ENCODE measurements at places on chromosomes 3 and 15.

DNA sequence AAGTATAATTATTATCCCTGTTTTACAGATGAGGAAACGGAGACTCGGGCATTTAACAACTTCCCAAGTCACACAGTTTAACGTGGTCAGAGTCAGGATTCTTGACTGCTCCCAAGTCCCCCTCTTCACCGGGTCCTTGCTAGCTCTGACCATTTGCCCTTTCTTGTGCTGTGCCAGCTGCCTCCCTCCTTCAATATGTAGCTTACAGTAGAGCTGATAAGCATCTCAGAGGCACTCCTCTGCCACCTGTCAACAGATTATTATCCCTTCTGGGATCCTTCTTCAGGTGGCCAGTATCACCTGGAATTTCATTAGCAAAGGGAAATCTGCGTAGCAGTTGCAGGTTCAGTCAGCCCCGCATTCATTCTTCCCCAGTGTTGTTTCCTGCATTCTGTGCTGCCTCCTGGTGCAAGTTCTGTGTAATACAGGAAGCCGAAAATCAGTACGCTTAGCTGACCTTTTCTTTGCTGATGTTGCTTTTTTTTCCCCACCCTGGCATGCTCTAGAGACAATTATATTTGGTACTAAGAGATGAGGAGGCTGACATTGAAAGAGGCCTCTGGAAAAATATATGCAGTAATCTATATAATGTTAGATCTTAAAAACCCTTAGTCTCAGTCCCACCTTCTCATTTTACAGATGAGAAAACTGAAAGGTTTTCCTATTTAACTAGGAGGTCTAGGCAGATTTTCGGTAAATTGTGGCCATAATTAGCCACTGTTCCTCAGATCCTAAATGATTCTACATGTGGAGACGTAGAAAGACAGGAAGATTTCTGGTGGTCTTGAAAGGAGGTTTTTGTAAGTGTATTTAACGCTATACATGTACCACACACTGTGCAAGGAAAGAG is 24.8 kb downstream of the TMOD2 start:
- no peak overlapping the region for H3K27ac ChIP-seq
- H3K4me1 ChIP-seq = peaks cover 11% of the 10 kb centered on the region
- H3K27me3 ChIP-seq = no peaks in the 10 kb centered on the region
- no peak overlapping the region for H3K4me3 ChIP-seq

DNA sequence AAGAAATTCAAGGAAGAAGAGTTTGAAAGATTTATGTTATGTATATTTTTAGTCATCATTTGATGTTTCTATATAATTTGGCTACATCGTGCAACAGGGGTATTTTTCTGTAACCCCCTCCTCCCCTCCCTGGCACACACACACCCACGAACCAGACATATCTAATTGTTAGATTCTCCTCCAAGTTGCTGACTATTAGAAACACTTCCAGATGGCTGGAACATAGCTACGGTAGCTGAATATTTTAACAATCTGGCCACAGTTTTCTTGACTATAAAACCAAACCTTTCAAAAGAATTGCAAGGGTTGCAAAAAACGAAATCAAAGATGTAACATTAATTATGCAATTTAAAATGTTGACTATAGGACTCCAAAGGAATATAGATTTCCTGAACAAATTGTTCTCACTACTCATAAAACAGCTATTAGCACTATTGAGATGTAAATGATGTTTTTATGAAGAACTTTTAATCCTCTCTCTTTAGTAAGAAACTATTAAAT is 154.4 kb downstream of the CHL1 start:
- H3K27me3 ChIP-seq = no peaks in the 10 kb centered on the region
- H3K36me3 ChIP-seq = no peaks in the 10 kb centered on the region
- no peak for DNase-seq
- no peak overlapping the region for H3K27ac ChIP-seq
- H3K4me1 ChIP-seq = no peaks in the 10 kb centered on the region

DNA sequence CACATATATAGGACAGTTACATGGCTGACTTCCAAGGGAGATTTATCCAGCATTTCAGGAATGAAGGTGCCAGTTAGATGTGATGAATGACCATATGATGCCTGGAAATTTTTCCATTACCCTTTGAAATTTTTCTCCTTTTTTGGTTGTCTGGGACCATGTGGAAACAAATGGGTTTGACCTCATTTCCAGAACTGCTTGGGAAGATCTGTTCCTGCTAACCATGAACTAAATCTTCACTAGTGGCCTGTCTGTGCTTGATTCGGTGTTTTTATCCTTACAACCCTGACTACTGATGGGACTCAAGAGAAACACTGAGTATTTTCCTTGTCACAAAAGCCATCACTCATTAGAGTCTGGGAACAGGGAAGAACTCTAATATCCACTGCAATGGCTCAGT is 409.4 kb downstream of the PDCD6IP start:
- H3K36me3 ChIP-seq = no peaks in the 10 kb centered on the region
- H3K4me1 ChIP-seq = no peaks in the 10 kb centered on the region
- H3K4me3 ChIP-seq = no peak overlapping the region
- no peak for DNase-seq

DNA sequence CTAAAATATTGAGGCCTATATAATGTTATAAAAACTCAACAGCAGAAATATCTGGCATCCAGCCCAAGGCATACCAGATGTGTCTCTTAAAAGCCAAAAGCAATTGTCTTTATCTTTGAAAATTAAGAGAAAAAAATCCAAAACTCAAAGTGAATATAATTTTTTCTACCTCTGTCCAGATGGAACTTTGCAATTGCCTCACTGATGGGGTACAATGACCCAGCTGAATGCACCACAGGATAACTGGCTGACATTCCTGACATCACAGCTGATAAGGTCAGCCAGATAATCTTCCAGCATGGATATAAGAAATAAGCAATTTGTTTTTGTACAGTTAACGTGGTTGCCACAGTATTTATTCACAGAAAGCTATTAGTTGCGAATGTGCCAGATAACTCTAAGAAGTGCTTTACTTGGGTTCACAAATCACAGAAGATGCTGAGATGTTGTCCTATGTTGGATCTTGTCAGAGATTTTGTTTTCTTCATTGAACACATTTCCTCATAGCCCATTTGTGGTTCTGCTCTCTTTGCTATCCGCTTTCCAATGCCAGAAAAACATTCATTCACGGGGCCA is 566.9 kb upstream of the CCDC54 start:
- no peak overlapping the region for H3K4me3 ChIP-seq
- H3K27ac ChIP-seq = no peak overlapping the region
- no peak for DNase-seq
- no peaks in the 10 kb centered on the region for H3K4me1 ChIP-seq
- no peaks in the 10 kb centered on the region for H3K36me3 ChIP-seq
- no peaks in the 10 kb centered on the region for H3K27me3 ChIP-seq

DNA sequence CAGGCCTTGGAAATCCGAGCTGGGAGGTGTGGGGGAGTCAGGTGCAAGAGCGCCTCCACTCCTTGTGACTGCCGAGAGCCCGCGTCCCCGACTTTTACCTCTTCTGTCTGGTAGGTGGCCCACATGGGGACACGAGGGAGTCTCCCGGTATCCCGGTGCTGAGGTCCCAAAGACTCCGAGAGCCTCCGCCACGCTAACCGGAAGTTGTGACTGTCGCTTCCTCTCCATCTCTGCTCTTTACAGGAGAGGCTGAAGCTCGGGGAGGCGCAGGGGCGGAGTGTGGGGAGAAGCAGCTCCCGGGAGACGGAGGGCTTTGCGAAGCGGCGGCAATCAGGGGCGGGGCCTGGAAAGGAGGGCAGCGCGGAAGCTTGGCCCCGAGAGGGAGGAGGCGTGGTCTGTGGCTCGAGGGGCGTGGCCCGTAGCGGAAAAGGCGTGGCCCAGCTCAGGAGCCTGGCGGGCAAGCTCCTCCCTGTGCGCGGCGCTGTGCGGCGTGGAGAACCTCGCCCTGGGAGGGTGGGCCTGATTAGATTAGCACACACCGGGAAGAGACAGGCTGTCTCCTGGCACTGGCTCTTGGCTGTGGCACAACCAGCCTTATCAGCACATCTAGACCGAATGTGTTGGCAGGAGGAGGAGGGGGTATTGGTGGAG is 143.9 kb downstream of the GABRB3 start:
- H3K27me3 ChIP-seq = no peaks in the 10 kb centered on the region
- H3K4me3 ChIP-seq = no peak overlapping the region
- H3K36me3 ChIP-seq = no peaks in the 10 kb centered on the region
- H3K4me1 ChIP-seq = no peaks in the 10 kb centered on the region
- DNase-seq = no peak

DNA sequence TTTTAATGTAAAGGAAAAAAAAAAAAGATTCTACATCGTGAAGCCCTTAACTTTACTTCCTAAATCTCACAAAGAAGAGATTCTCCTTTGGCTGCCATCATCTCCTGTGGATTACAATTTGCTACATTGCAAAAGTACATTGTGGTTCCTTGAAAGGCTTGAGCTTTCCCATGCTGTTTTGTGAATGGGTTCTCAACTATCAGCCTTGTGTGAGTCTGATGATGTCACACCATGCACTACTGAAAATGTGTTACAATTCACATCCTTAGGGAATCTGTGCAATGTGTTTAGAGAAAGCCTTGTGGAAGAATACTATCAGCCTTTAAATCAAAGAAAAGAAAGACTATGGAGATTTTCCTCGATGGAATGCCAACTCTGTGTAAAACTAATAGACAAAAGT is 510.0 kb upstream of the ALCAM start:
- H3K27me3 ChIP-seq = peaks cover 3% of the 10 kb centered on the region
- DNase-seq = no peak
- no peaks in the 10 kb centered on the region for H3K4me1 ChIP-seq
- H3K4me3 ChIP-seq = no peak overlapping the region

DNA sequence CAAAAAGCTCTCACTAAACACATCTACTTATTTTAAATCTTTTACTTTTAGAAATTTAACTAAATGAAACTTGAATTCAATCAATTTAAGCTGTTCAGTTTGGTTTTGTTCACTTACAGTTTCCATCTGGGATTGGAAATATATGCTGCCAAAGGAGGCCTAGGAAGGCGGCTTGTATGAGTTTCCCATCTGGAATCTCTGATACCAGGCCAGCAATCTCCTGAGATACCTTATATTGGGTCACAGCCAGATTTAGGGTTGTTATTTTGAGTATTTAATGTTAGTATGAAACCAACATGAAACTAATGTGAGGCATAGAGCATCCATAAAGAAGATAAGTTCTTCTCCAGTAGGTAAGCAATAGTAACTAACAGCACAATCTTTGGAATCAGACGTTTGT is 94.6 kb downstream of the GMNC start:
- no peaks in the 10 kb centered on the region for H3K27me3 ChIP-seq

- H3K27ac ChIP-seq = no peak overlapping the region
- H3K27me3 ChIP-seq = peaks cover 4% of the 10 kb centered on the region
- no peak overlapping the region for H3K4me3 ChIP-seq
Observed at GRCh38 chr3:146390957-146391356, 78.4 kb downstream of the PLSCR2 start.

- no peaks in the 10 kb centered on the region for H3K4me1 ChIP-seq
- DNase-seq = no peak
- H3K27me3 ChIP-seq = no peaks in the 10 kb centered on the region
- no peak overlapping the region for H3K27ac ChIP-seq
Observed at GRCh38 chr3:23017801-23018200, 185.3 kb upstream of the UBE2E2 start.

- H3K27me3 ChIP-seq = peaks cover 3% of the 10 kb centered on the region
- no peaks in the 10 kb centered on the region for H3K36me3 ChIP-seq
- no peak for DNase-seq
- no peak overlapping the region for H3K4me3 ChIP-seq
- no peak overlapping the region for H3K27ac ChIP-seq
Observed at GRCh38 chr3:72127844-72128243, 342.9 kb upstream of the PROK2 start.

DNA sequence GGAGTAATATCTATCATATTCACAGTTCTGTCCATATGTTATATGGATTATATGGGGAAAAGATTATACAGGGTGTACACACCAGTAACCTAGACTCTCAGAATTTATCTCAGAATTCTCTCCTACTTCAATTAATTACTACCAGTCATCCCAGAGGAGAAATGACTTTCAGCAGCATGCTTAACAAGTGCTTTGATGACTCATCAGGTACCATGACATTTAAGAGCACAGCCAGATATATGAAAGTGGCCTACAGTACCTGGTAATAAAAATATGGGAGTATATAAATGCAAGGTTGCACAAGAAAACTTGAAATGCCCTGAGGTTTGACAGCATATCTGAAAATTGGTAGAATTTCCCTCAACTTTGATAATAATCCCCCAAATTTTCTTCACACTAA is 1273.0 kb downstream of the OTOL1 start:
- H3K27me3 ChIP-seq = no peaks in the 10 kb centered on the region
- no peaks in the 10 kb centered on the region for H3K36me3 ChIP-seq
- H3K27ac ChIP-seq = no peak overlapping the region

DNA sequence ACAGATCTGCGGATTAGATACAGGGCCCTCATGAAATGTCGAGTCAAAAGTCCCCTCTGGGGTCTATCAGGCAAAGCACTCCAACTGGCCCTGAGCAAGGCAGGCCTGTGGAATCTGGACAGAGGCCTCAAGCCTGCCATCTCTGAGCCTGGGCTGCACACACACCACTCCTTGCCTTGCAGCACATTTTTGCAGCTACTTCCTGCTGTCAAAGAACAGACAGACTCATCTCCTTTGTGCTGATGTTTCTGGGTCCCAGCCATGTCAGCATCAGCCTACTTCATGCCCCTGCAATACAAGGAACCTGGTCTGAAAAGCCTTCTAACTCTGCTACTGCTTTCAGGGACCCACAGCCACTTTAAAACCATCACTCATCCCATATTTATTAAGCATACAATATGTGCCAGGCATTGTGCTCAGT is 60.6 kb upstream of the IL12A start:
- no peak overlapping the region for H3K27ac ChIP-seq
- peaks cover 2% of the 10 kb centered on the region for H3K4me1 ChIP-seq
- H3K36me3 ChIP-seq = peaks cover 3% of the 10 kb centered on the region

- no peak overlapping the region for H3K27ac ChIP-seq
- peaks cover 13% of the 10 kb centered on the region for H3K27me3 ChIP-seq
- peaks cover 19% of the 10 kb centered on the region for H3K4me1 ChIP-seq
- no peaks in the 10 kb centered on the region for H3K36me3 ChIP-seq
Observed at GRCh38 chr3:184785890-184786279, 26.1 kb upstream of the VPS8 start.

GRCh38 chr15:84625123-84625522 is 24.3 kb downstream of the ZSCAN2 start:
- peaks cover 1% of the 10 kb centered on the region for H3K4me1 ChIP-seq
- H3K27ac ChIP-seq = no peak overlapping the region
- no peaks in the 10 kb centered on the region for H3K27me3 ChIP-seq
- no peak for DNase-seq
- H3K36me3 ChIP-seq = peaks cover 45% of the 10 kb centered on the region
- no peak overlapping the region for H3K4me3 ChIP-seq

DNA sequence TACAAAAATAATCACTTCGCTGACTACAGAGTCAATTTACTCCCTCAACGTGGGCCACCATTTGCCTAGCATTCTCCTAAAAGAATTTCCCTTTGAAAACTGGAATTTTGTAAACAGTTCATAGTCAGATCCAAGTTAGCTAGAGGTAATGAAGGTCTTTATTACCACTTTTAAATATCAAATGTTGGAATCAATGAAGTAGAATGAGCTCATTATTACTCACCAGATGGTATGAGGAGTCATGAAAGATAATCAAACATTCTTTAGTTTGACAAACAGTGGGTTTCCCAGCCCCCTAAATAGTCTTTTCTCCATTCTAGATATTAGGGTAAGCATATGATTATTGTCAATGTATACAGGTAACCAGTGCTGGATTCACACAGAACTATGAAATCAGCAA is 455.7 kb upstream of the THBS1 start:
- DNase-seq = no peak
- H3K27ac ChIP-seq = no peak overlapping the region
- no peaks in the 10 kb centered on the region for H3K36me3 ChIP-seq
- H3K27me3 ChIP-seq = peaks cover 12% of the 10 kb centered on the region

Measured in naive thymus-derived CD8-positive, alpha-beta T cell (primary cell).